NCI-H2107 (cell line): ENCODE measurements at places on chromosomes 16 and 17.

- DNase-seq: no peak
Measured at GRCh38 chr17:48522031-48522653, 8.7 kb downstream of the HOXB1 start.

DNA sequence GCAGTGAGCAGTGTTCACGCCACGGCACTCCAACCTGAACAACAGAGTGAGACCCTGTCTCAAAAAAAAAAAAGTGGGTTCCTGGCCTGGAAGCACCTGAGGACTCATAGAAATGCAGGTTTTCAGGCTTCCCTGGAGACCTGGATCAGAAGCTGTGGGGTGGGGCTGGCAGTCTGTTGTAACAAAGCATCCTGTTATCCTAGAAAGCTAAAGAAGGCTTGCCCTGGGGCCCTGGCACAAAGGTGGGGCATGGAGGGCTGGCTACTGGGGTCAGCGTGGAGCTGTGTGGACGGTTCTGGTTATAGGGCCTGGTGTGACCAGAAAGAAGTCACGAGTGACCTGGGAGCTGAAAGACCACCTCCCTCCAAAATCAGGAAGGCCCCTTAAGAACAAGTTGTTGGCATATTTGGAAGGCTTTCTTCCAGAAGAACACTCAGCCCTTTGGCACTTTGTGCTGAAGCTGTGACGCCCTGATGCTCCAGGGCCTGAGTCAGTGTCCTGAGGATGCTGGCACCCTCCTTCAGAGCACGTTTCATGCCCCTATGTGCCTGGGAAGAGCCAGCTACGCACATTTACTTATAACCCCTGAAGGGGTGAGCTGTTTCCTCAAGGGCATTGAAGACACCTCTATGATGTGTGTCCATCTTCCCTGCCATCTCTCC is 6.2 kb downstream of the CRISPLD2 start:
- no peak for DNase-seq

DNA sequence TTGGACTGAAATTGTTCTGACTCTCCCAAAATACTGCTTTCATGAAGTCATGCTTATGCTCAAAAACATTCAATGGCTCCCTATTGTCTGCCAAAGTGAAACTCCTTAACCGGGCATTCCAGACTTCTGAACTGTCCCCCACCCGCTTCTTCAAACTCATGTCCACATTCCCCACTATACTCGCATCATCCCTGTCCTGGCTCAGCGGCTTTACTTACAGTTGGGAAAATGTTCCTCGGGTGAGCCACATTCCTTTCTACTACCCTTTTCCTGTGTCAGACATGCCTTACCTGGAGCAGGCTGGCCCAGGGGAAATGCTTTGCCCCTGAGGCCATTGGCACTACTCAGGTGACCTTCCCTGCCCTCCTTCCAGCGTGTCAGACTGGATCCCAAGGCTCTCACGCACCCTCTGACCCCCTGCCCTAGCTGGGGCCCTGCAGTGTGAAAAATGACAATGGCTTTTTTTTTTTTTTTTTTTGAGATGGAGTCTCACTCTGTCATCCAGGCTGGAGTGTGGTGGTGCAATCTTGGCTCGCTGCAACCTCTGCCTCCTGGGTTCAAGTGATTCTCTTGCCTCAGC is 5.3 kb downstream of the CYGB start:
- DNase-seq: no peak

DNA sequence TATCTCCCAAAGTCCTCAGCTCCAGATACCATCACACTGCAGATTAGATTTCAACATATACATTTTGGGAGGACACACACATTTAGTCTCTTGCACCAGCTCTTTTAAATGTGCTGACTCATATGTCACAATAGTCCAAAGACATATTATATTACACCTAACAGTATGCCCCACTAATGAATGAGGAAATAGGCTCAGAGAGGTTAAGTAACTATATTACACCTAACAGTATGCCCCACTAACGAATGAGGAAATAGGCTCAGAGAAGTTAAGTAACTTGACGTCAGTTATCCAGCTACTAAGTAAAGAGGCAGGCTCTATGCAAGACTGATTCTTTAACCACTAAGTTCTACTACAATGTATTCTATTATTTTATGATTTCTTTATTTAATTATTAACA is 9.7 kb downstream of the IRX6 start:
- DNase-seq: no peak

DNA sequence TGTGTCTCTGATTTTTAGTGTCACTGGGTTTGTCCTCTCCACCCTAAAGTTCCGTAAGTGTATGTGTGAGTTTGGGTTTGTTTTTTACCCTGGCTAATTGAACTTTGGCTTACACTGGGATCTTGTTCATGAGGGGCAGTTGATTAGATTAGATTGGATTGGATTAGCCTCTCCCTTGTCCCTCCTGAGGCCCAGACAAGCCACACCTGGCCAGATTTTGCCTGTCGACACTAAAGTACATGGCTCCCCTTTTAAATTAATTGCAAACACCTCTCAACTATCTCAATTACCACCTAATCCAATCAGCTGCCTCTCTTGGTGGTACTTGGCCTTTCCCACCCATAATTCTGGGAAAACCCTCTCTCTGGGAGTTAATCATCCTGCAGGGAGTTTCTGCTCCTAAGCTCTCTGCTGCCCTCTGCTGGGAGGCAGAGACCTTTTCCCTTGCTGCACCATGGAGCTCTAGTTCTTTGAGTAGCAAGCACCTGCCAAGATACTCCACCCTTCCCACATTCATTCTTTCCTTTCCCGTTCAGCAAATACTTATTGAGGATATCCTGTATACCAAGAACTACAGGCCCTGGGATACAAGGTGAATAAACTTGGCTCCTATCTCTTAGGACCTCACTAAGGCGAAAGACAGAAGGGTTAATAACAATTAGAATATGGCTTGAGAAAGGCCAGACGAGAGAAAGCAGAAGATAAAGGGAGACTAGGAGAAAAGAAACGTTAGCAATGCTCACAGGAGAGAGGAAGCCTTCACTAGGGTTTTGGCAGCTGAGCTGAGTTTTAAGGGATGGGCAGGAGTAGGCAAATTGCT is 60.0 kb upstream of the MPHOSPH6 start:
- peak; percentile 31 for DNase-seq

DNA sequence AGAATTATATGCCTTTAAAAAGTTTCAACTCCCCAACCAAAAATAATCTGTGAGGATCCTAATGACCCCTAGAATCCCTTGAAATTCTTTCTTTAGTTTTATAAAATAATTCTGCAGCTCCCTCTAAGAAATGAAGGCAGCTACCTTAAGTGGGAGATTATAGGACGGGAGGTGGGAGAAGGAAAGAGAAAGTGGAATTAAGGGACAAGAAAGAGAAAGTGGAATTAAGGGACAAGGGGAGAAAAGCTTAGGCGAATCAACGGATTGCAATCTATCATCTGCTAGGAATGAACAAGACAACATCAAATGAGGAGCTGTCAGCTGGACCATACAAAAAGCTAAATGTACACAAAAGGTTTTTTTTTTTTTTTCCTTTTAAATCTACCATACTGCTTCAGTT is 262.0 kb downstream of the ZFHX3 start:
- no peak for DNase-seq
